Myocyte (in vitro differentiated cells): ENCODE measurements at places on chromosomes 7 and 10.

GRCh38 chr7:69624435-69625230 is 26.4 kb downstream of the AUTS2 start:
- DNase-seq, result no peak

- DNase-seq, result no peak
Observed at GRCh38 chr7:116356979-116357378, 142.6 kb upstream of the CAV2 start.

DNA sequence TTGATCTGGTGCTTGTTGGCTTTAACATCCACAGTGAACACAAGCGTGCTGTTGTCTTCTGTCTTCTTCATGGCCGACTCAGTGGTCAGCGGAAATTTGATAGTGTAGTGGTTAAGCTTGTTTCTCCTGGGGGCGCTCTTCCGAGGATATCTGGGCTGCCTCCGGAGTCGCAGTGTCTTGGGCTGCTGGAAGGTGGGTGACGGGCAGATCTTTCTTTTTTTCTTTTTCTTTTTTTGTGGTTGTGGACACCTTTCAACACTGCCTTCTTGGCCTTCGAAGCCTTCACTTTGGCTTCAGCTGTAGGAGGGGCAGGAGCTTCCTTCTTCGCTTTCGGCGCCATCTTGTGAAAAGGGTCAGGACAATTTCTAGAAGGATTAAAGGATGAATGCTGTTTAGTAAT is 23.8 kb upstream of the RPA3 start:
- DNase-seq, result no peak

DNA sequence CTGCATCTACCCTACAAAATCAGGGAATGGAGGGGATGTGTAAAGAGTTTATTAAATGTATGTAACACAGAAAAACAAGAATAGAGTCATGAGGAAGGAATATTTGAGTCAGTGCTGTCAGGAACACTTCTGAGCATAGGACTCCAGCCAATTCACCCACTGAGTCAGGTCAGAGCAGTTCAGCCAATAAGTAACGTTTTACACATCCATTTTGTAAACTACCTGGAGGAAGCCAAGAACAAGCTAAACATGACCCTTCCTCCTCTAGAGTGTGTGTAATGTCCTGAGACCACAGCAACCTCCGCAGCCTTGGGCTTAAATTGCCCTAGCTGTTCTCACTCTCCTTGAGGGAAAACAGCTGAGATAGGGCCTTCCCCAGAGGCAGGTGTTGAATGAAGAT is 691.5 kb upstream of the LRRN3 start:
- no peak for DNase-seq

- DNase-seq, result no peak
Observed at GRCh38 chr7:21946222-21946709, 567 bp upstream of the CDCA7L start.

- peak; percentile 53 for DNase-seq
Observed at GRCh38 chr10:3873728-3874461, 88.9 kb upstream of the KLF6 start.

DNA sequence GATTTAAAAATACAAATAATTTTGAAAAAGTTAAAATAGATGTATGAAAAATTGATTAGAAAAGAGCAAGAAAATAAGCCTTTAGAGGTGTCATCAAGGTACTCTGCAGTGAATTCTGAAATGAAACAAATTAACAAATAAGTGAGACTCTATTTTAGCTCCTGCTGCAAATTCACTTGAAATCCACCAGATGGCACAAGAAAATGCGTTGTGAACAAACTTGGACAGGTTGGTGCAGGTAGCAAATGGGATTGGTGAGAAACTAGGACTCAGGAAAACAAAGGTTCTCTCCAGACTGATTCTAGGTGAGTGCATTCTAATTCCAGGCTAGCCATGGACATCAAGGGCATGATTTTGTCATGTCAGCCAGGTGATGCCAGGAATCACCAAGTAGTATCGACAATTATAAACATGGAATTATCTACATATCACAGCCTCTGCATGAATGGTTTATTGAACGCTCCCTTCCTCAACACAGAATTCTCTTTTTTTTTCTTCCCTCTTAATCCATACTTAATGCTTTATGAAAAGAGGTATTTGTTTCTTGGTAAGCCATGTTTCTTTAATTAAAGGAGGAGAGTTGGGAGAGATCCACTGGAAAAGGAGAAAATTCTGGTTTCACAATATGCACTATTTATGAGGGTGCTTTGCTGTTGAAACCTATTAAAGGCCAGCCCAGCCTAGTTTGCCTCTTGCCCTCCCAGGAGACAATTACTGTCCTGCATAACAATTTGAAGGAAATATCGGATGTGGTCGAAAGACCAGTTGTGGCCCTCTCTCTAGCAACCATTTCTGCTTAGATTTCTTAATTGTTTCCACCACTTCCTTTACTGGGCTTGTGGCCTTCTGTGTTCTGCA is 118.1 kb downstream of the ZNF365 start:
- DNase-seq, result no peak

DNA sequence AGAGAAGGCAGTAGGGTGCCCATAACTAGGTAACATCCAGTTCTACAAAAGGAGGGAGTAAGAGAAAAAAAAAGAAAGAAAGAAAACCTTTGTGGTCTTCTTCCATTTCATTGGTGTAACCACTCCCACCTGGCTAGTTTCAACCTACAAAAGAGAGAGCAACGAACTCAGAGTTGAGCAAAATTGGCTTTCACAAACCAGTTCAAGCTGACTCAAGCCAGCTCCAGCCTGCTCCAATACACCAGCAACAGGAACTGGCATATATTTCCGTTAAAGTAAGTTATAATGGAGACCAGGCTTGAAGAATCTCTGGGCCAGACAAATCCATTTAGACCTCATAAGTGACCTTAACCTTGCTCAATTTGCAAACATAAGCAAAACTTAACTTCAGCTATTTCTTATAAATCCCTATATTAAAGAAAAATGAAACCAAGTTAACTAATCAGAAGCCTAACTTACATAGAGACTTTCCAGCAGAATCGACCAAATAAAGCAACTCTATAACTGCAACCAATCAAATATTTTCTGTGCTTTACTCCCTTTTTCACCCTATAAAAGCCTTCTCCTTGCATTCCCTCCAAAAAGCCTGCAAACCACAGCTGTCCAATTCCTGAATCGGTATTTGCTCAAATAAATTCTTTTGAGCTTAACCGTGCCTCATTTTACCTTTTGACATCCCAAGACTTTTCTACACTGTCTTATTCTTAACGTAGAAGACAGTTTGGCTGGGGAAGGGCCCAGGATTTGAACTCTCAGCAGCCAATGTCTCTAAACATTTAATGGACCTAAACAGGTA is 10.1 kb downstream of the ANKRD22 start:
- no peak for DNase-seq

GRCh38 chr7:7841027-7841426 is 122.6 kb upstream of the RPA3 start:
- no peak for DNase-seq

DNA sequence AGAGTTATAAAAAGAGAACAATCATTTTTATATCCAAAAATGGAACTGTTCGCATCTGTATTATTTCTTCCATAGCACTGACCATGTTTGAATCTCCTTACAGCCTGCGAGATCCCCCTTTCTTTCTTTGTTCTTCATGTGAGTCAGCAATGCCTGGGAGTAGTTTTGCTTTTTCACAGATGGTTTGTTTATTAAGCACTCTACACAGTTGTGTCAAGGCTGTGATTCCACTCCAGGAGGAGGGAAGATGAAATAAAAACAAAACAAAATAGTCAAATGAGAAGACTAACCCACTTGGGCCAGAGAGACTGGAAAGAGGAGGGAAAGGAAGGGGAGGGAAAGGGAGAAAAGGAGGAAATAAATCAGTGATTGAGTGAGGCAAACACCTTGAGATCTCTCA is 7.8 kb downstream of the LIPF start:
- no peak for DNase-seq

DNA sequence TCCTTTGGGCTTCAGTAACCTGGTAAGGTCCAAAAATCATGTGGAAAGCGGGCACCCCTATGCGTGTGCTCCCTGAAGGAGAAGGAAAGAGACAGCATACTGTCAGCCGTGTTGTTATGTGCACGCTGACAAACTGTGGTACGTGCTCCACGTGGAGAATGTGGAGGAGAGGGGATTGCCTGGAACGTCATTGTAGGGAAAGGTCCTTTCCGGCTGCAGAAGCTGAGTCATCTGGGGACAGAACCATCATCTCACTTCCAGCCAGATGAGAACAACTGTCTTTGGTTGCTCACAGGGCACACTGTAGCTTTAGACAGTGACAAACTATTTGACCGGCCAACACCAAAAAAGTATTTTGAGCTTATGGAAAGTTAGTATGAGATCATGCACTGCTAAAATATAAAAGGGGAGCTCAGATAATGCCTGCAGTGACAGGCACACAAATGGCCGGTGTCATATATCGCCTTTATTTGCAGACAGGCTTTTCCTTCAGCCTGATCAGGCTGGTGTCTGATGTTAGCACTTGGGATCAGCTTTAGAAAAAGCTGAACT is 38.8 kb upstream of the GRB10 start:
- DNase-seq, result peak; percentile 96

DNA sequence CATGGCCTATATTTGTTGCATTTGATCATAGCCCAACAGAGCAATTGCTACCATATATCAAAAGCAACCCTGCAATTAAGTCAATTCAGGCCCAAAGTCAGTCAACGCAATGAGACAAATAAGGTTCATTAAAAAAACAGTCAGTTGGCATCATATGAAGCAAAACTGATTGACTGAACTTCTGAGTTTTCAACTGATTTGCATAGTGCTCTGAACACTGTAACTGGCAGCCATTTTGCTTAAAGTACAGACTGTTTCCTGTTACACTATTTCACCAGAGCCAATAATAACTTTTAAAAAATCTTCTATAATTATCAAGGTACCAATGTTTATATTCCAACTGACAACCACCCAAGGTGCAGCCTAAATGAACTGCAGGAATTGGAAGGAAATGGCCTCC is 68.4 kb upstream of the RAPGEF5 start:
- DNase-seq, result no peak

GRCh38 chr7:107627002-107627401 is 33.6 kb upstream of the SLC26A4 start:
- DNase-seq, result no peak

GRCh38 chr7:493661-494251 is 25.9 kb downstream of the PDGFA start:
- DNase-seq, result no peak

DNA sequence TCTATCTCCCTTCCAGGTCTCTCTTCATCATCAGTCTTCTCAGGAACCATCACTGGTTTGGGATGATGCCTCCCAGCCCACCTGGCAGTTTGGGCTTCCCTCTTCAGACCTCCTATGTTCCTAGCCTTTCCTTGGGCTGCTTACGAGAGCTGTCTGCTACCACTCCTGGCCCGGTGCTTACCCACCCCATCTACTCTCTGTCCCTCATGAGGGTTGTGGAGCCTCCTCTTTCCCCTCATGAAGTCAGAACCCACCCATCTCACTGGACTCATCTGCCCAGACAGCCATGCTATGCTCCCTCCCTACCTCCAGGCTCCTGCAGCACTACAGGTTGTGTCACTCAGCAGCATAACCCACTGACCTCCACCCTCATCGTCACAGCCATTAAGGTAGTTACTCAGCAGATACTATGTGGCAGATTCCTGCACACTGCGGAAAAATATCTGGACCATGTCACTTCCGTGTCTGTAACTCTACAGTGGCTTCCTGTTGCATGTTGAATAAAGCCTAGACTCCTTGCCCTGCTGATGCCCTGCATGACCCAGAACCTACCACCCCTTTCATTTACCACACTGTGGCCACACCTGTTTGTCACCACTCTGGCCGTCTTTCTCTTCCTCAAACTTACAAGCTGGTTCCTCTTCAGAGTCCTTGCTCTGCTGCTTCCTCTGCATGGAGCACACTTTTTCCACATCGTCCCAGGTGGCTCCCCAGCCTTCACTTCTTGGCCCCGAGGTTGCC is 2.0 kb downstream of the DBNL start:
- DNase-seq, result no peak

- no peak for DNase-seq
Observed at GRCh38 chr7:74501298-74501697, 47.6 kb downstream of the GTF2IRD1 start.

GRCh38 chr7:39911167-39911566 is 38.9 kb upstream of the CDK13 start:
- no peak for DNase-seq

DNA sequence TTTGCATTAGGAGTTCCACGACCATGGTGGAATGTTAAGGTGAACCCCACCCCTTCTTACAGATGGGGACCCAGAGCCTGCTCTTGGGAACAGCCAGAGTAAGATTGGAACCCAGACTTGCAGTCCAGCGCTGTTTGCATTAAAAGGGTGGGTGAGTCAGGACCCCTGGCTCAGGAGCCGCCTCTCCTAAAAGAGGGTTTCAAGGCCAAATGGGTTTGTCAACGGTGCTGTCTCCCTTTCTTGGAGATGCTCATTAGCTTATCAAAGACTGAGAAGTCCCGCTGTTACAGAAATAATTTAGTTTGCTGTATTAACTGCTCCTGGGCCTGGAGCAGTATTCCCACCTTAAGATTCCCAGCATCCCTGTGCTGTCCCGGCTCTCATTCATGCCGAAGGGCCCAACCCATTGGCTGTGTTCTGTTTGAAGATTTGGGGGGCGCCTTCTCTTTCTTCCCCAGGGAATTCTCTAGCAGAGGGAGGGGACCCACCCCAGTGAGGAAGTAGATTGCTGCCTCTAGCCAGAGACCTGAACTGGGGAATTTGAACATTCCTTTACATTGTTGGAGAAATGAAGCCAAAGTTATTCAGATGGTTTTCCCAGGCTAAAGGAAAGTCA is 1.8 kb downstream of the MARVELD1 start:
- DNase-seq, result no peak

DNA sequence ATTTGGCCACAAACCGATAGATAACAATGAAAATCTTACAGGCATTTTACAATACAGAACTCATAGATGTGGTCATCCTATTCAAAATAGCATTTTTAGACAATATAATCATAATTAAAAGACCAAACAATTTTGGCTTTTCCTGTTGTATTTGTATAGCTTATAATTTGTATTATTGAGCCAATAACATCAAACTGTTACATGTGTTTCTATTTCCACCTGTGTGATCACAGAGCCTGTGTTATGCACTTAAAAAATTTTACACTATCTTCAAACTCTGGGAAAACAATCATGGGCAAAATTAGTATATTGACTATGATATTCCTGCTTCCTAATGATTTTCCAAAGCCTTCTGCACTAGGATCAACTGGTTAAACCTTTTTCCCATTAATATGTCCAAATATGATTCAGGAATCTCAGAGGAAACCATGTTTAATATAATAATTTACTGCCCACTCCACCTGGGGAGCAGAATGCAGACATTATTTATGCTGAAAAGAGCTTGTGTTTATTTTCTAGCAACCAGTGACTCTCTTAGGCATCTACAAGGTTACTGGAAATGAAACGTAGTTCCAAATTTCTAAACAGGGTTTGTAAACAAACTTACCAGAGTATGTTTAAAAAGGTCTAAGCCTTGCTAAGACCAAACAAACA is 1.7 kb downstream of the RHOBTB1 start:
- no peak for DNase-seq

- DNase-seq, result no peak
Observed at GRCh38 chr7:33698041-33698440, 207.3 kb upstream of the BMPER start.
